Cerebellar cortex (tissue), 1 donor: ENCODE measurements at places on chromosomes 2 and 18.

DNA sequence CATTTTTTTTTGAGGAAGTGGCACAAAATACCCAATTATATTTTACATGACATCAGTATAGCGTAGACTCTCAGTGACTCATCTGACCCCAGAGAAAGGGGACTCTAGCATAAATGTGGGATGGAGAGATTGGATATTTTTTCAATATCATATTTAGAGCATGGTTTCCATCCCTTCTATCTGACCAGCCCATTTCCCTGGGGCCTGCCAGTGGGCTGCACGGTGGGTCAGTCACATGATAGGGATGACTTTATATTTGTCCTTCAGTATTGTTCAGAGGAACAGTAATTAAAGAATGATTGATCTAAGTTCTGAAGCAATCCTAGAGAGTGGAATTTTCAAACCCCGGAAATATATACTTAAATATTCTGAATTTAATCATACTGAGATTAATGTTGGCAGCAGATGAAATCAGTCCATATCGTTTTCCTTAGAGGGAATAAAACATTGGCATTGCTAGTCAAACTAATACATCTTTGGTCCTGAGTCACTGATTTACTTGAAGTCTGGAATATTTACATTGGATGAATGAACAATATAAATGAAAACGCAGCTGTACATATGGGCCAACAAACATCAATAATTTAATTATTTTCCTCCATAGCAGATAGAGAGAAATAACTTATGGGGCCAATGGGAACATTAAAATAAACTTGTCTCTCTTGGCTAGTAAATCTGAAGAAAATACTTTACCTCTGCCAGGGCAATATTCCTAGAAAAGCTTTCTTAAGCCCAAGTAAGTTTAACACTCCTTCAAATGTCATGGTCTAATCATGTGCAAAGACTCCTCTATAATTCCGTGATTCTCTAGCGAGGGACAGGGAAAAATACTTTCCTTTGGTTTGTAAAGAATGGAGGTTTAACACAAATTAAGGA lies 563.6 kb upstream of the PKDCC start:
- DNase-seq = no peak

GRCh38 chr2:94979406-94980375 lies 45.8 kb upstream of the MAL start:
- no peak for DNase-seq

- no peak for DNase-seq
Measured at GRCh38 chr2:15031745-15032240, 399.3 kb downstream of the LRATD1 start.

GRCh38 chr2:83233781-83234180 lies 1225.3 kb downstream of the SUCLG1 start:
- DNase-seq = no peak

DNA sequence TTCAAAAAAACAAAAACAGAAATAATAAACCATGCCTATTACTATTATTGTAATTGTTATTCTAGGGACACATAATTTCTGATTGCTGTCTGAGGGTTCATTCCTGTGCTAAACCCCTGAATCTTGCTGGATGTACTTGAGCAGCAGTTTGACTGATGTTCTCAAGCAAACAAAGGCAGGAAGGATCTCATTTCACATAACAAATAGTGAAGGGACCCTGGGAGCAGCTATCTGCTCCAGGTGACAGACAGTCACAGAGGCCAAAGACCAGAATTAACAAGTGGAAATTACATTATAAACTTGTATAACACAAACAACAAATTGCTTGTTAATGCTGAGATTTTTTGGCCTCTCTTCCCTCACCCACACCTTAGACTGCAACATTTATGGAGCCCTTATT lies 284.2 kb downstream of the THSD7B start:
- DNase-seq = no peak

- DNase-seq = no peak
Measured at GRCh38 chr18:79560861-79561210, 118.8 kb upstream of the CTDP1 start.

DNA sequence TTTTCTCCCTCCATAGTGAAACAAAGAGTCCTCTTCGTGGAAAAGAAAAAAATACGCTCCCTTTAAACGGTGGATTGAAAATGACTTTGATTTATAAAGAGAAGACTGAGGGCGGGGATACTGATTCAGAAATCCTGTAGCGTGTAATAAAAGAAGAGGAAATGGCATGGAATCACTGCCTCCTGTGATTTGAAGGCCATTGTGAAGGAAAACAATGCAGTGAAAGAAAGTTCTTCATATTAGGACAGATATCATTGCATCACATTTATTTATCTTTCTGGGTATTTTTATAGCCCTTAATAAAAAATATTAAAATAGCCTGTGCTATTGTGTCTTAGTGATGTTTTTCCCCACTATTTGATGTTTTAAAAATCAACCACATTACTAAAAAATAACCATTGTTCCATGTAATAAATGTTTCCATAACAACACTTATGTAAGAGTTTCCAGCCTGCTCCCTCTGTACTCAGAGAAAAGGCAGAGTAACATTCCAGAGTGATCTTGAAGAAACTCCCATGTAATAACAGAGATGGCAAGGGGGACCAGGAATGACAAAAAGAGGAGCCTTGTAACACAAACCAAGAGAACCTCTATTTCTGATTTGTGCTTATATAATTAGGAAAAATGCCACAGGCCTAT lies 8.0 kb downstream of the MRPL33 start:
- DNase-seq = no peak

DNA sequence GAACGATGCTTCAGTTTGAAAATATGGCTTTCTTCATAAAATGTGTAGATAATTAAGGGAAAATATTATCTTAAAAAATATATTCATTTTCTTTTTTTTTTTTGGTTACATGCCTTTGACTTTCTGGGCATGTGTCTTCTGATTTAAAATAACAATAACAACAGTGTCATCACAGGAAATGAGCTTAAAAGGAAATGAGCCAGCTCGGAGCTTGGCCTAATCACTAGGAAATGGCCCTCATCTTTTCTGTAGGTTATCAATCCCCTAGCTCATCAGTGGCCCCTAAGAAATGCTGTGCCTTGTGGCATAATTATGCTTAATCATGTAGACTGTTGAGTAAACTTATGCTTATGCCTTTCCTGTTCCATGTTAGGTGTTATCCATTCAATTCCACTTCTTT lies 141.8 kb upstream of the FHL2 start:
- no peak for DNase-seq

GRCh38 chr2:27324720-27325119 lies 1.8 kb upstream of the MPV17 start:
- no peak for DNase-seq
